ENCODE measurements at places on chromosomes 5 and 9.

- no peak for DNase-seq
Measured at GRCh38 chr9:110006657-110007056, 201.3 kb downstream of the C9orf152 start.

- DNase-seq, result peak; percentile 41
Measured at GRCh38 chr5:126354012-126354857, 69.0 kb upstream of the GRAMD2B start.

- no peak for DNase-seq
Measured at GRCh38 chr5:77758141-77758938, 17.8 kb downstream of the TBCA start.

GRCh38 chr5:66757219-66757833 is 161.1 kb downstream of the MAST4 start:
- DNase-seq, result peak; percentile 35

DNA sequence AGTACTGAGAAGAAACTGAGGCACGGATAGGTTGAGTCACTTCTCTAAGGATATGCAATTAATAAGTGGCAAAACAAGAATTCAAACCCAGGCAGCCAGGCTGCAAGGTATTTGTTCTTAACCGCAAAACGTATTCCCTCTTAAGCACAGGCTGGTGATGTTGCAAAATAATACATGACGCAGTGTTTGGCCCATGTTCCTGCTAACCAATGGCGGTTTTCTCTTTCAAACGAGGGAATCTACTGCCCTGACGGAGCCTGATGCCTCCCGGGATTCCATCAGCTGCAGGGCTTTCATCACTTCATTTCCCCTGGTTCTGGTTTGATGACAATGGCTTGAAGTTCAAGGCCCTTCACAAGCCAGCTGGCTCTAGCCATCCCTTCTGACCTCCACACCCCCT is 154.8 kb downstream of the SLIT3 start:
- no peak for DNase-seq

DNA sequence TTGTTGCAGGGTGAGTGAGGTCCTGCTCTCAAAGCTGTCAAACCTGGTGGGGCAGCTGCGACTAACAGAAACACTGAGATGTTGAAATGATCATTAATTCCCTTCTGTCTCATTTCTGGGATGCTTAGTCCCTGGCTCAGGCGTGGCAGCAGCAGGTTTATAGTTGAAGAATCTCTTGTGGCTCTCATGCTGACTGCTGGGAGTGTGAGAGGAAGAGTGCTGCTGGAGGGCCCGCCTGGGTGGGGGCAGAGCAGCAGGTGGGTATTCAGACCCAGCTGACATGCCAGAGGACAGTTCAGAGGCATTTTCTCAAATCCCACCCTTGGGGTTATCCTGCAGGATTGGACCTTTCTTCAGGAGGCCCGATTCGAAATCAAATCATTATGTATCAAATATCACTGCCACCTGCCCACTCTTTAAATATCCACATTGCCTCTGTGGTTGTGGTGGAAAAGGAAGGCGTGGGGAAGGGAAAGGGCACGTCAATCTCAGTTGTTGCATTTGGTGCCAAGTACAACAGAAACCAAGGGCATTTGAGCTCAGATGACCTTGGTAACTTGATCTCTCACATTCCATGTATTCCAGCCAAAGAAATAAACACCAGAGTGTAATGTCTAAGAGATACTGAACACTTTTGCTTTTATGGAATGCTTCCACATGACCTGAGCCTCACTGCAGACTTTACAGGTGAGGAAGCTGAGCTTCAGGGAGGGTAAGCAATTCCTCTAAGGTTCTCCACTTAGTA is 224.3 kb downstream of the AOPEP start:
- no peak for DNase-seq

DNA sequence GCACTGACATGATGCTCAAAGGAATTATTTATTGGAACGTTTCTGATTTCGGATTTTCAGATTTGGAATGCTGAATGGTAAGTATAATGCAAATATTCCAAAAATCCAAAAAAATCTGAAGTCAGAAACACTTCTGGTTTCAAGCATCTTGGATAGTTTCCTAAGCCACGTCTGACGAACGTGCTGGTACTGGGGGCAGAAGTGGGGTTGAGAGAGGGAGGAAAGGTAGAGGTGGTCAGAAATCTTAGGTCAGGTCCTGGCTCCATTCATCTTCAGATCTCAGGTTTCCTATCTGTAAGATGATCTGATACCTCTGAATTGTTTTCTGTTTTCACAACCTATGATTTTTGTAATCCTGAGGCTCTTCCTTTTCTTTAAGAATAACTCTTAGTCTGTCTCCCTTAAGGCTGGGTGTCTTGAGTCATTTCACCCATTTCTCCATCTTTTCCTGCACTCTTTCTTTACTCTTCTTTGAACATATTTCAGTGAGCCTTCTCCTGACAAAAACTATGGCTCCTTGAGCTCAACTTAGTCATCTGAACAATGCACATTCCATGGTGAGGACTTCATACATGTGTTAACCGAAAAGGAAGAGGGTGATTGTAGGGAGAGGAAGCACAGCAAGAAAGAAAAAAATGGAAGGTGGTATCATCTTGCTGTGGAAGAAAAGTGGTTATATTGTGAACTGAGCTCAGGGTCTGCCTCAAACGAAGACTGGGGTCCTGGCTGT is 3.3 kb downstream of the SGCD start:
- DNase-seq, result no peak

GRCh38 chr9:124251605-124252378 is 6.0 kb upstream of the NEK6 start:
- DNase-seq, result peak; percentile 4

- DNase-seq, result no peak
Measured at GRCh38 chr9:13568841-13569601, 289.5 kb upstream of the MPDZ start.

DNA sequence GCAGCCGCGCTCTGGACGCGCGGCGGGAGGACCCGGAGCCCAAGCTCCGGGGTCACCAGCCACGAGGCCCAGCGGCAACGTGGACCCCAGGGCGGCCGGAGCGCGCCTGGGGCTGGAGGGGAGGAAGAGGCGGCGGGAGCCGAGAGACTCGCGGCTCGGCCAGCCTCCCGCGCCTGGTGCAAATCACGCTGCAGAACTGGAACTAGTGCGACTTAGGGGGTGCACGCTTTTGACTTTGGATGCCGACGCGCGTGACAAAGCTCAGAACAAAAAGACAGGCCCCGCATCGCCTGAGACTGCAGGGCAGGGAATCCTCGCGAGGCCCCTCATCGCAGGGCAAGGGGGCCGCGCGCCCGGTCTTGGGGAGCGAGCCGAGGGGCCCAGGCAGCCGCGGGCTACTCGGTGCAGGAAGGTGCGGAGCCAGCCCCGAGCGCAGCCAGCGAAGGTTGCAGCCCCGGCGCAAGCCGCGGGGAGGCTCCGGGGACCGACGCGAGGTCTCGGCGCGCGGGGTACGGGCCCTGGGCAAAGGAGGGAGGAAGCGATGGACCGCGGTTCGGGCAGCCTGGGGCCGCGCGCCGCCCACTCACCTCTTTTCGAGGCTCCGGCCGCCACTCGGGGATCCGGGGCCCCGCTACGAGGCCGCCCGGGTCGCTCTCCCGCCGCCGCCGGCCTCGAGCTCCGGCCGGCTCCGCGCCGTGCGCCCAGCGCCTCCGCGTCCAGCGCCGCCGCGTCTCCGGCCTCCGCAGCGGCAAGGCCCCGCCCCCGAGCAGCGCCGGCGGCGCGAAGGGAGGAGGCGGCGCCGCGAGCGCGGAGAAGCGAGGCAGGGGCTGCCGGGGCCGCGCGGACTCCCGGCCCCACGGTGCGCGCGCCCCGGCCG is at the start of gene GOLM1:
Gene GOLM1, minus strand, starts transcription at position 735 of the 877 bp plus-strand sequence. CDS start 20,238 bp downstream, outside the sequence.
- DNase-seq, result no peak
